Activated CD4-positive, alpha-beta T cell treated with anti-CD3 and anti-CD28 coated beads for 24 hours (primary cell): ENCODE measurements at places on chromosomes 11 and 22.

- no peak for DNase-seq
Measured at GRCh38 chr22:20413217-20414058, 19.5 kb downstream of the ZNF74 start.

DNA sequence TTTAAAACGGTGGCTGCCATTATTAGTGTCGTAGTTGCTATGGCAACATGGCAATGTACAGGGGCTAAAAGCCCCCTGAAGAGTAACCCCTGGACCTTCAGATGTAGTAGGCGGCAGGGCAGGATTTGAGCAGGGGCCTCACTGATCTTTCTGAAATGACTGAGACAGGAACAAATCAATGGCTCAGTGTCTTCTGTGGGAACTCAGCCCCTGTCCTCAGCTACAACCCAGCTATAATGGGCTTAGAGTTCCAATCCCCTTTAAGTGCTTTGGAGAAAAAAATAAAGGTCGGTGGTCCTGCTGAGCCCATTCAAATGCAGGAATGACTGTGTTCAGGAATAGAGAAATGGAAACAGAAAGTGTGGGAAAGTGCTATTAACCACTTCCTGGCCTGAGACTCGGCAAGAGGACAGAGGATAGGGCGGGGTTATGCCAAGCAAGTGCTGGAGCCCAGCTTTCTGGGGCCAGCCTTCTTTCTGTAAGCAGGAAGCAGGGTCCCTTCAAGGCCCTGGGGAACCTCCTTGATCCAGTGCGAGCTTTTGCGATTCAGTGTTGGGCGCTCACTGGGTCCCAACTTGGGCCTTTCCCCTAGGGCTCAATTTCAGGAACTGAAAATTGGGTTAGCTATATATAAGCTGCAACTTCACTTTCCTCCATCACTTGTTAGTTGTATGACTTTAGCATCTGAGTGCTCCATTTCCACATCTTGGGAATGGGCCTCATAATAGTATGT lies 6.1 kb upstream of the CD82 start:
- no peak for DNase-seq

GRCh38 chr11:41306431-41306830 lies 153.0 kb downstream of the LRRC4C start:
- DNase-seq = no peak

GRCh38 chr11:76684516-76684915 lies 14.0 kb upstream of the LRRC32 start:
- DNase-seq = no peak

GRCh38 chr11:11401960-11402535 lies 49.0 kb upstream of the CSNK2A3 start:
- DNase-seq = no peak

DNA sequence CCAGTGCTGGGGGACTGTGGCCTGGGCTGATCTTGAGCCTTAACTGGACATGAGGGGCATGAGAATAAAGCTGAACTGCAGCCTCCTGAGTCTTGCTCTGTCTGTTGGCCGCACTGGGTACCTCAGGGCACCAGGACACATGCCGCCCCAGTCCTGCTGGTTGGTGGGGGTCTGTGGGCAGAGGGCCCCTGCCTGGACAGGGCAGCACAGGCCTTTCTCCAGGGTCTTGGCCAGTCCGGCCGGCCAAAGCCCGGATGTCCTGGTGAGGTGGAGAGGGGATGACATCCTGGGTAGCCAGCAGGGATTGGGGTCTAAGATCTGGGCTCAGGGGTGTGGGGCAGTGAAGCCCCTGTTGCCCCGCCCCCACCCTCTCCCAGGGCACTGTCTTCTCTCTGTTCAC lies 1.5 kb upstream of the RPS6KA4 start:
- no peak for DNase-seq

GRCh38 chr22:47594836-47595521 lies 832.5 kb downstream of the TBC1D22A start:
- DNase-seq = no peak

DNA sequence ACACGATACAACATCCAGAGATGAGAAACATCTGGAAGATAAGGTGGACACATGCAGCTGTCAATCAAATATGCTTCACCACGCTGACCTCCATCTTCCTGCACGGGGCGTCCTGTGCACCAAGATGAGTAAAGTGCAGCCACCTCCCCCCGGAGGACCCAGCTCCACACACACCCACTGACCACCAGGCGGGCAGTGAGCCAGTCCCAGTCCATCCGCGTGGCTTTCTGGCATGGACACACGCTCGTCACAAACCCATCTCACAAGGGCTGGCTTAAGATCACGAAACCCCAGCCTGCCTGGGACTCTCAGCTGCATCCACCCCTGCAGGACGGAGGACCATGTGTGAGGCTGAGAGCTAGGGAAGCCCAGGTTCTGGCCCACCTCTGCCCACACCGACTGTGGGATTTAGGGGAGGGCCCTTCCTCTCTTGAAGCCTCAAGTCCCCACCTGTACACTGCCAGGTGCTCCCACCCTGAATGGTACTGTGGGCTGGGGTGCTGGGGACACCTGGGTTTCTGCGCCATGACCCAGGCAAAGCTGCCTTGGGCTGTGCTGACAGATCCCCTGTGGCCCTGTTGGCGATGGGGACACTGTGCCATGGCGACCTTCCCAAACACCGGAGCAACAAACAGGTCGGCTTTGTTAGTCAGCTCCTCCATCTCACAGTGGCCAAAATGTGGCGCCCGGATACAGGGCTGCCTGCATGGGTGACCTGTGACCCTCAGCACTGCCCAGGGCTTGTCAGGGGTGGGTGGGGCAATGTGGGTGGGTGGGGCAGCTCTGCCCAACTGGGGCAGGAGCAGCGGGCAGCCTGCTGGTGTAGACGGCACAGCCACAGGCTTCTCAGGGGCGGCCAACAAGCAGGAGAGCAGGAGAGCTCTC lies 629.0 kb downstream of the TBC1D22A start:
- DNase-seq = no peak

GRCh38 chr11:93501856-93502255 lies 41.3 kb downstream of the SMCO4 start:
- DNase-seq = no peak

DNA sequence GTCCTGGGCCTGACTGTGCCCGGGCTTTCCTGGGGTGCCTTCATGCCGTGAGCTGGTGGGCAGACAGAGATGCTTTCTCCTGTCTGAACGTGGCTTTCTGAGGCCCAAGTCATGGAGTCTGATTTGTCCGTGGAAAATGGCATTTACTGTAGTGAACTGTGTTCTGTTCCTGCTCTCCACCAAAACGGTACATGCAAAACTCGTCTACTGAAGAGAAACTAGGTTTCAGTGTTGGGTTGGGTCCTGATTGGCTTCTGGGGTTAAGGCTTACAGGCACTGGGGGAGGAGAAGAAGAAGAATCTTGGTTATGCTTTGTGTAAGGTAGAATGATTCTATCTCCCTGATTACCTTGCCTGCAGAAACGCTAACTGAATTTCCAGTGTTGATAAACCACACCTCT lies 541.7 kb downstream of the NTM start:
- no peak for DNase-seq

- no peak for DNase-seq
Measured at GRCh38 chr11:13355191-13355590, 77.6 kb downstream of the BMAL1 start.

DNA sequence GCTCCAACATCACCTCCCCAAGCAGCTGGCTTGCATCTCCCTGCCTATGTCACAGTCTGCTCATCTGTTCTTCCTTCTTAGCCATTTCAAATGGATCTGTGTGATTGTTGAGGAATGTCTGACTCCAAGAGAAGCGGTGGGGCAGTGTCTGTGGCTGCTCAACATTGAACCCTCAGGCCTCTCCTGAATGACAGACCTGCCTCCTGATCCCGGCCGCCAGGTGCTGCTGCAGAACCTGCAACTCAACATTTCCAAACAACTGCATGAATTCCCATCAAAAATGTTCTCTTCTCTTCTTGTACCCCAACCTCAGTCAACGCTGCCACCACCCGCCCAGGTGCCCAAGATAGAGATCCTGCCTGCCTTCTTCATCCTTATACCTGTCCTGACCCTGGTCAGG lies 132.5 kb downstream of the FBXO7 start:
- DNase-seq = no peak

DNA sequence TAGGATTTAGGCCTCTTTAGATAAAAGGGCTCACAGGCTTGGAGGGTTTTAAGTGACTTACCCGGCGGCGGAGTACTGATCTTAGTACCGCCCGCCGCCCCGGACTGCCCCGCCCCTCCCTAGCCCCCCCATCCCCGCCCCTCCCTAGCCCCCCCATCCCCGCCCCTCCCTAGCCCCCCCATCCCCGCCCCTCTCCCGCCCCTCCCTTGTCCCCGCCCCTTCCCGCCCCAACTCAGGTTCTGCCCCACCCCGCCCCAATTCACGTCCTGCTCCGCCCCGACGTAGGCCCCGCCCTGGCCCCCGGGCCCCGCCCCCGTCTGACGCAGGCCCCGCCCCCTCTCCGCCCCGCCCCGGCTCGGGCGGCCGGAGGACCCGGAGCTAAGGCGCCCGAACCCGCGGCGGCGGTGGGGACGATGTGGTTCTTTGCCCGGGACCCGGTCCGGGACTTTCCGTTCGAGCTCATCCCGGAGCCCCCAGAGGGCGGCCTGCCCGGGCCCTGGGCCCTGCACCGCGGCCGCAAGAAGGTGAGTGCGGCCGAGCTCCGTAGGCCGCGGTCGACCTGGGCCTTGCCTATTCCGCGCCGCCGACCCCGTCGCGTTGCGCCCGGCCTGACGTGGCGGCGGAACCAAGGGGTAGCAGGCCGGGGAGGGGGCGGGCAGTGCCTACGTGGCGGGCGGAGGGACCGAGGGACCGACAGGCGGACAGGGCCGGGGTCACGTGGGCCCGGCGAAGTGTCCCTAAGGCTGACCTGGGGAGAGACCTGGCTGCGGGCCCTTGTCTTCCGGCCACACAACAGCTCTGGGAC lies at the start of gene SCYL1:
TSS of gene SCYL1 (plus strand) at position 343 of the 805 bp plus-strand sequence. CDS start at position 414, 71 bp downstream.
- peak; percentile 68 for DNase-seq

DNA sequence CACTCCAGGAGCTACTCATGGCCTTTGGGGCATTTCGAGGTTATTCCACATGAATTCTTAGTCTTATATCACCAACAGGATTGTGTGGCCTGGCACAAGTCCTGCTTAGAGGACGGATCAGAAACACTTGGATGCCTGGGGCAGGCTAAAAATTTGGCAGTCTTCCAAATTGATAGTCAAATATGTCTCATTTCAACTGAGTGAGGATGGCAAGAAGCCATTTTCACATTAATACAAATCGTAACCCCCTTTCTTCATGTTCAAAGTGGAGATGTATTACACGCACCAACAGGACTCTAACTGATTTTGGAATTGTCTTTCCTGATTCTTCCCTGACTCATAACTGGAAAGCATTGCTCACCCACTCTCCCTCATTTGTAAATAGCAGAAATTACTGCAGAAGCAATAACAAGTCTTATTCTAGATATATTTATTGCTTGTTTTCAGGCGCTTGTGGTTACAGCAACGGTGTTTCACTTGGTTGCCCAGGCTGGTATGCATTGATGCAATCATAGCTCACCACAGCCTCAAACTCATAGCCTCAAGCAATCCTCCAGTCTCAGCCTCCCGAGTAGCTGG lies 10.3 kb upstream of the CCDC86 start:
- no peak for DNase-seq

GRCh38 chr22:19783586-19784383 lies 23.2 kb downstream of the TBX1 start:
- no peak for DNase-seq

GRCh38 chr11:116262370-116262769 lies 510.4 kb downstream of the BUD13 start:
- DNase-seq = no peak

DNA sequence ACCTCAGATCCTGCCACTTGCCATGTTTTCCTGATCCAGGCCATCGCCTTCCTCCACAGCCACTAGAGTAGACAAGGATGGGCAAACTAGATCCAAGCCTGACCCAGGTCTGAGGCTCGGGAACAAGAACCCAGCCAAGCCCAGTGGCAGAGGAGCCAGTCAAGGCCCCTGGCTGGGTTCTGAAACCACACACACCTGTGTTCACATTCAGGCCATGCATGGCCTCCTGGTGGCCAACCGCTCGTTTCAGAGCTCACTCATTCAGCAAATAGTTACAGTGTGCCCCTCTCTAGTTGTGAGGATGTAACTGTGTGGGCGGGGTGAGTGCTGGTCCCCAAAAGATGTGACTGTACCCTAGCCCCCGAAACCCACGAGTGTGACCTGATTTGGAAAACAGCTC lies 337.6 kb downstream of the CTTN start:
- DNase-seq = no peak

DNA sequence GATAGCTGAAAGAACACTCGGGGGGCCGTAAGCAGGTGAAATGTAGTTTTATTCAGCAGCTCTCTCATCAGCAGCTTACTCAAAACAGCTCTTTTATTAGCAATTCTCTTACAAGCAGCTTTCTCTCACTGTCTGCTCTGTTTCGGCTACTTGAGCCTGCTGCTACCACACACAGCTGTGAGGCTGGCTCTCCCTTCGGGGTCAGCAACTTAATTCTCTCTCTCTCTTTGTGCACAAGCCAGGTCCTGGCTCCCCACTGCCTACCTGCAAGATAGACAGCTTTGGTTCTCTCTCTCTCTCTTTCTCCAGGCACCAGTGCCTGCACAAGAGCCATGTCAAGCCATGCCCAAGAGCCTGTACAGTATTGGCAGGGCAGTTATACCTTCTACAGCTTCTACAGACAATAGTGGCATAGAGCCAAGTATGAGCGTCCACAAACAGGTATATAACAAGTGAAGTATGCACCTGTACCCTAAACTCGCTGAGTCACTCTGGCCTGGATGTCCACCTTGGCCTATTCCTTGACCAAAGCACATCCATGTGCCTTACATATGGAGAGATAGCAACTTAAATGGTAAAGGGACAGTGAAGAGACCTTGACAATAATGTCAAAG lies 110.8 kb downstream of the MTNR1B start:
- no peak for DNase-seq

DNA sequence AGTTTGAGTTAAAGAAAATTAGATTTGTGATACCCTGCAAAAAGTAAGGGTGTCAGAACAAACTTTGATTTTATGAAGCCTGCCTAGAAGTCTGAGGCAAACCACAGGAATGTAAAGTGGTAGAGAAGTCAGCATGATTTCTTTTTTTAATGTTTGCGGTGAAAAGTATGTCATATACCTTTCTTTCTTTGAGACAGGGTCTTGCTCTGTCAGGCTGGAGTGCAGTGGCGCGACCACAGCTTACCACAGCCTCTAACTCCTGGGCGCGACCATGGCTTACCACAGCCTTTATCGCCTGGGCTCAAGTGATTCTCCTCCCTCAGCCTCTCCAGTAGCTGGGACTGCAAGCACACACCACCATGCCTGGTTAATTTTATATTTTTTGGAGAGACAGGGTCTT lies 4.7 kb downstream of the API5 start:
- no peak for DNase-seq

DNA sequence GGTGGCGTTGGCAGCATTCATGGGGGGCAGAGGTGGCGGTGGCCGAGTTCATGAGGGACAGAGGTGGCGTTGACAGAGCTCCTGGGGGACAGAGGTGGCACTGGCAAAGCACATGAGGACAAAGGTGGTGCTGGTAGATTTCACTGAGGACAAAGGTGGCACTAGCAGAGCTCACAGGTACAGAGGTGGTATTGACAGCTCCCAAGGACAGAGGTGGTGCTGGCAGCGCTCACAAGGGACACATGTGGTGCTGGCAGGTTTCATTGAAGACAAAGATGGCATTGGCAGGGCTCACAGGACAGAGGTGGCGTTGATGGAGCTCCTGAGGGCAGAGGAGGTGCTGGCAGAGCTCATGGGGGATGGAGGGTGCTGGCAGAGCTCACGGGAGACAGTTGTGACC lies 425.4 kb downstream of the CTTN start:
- DNase-seq = no peak
